ENCODE measurements at places on chromosomes 6 and 20. TPM values are rescaled to one million over a fixed set of nuclear protein-coding genes. Genes with fewer than 3 reads are reported as not detected.

The SLC17A3 gene
- not detected for total RNA-seq

The DNAH8 gene
- total RNA-seq: not detected

The APOBEC2 gene
- not detected for total RNA-seq

The SLC26A8 gene
- under 0.01 TPM for total RNA-seq

The EYA4 gene
- under 0.01 TPM for total RNA-seq

The CPNE5 gene
- total RNA-seq: not detected

The HFE gene
- 7.1 TPM for total RNA-seq

The LTB gene
- total RNA-seq: not detected

The KCNG1 gene
- 6.8 TPM for total RNA-seq

The FNDC11 gene
- 0.30 TPM for total RNA-seq

The PROKR2 gene
- not detected for total RNA-seq

The HEBP2 gene
- 29.5 TPM for total RNA-seq

The MAS1 gene
- total RNA-seq: not detected

Measured in smooth muscle cell of the coronary artery (primary cell).